ENCODE measurements at places on chromosomes 2 and 18. TPM values are rescaled to one million over a fixed set of nuclear protein-coding genes. Genes with fewer than 3 reads are reported as not detected.

Gene DSG4
- not detected for total RNA-seq

Gene VAMP5
- 89.2 TPM for total RNA-seq

Gene CBLN2
- not detected for total RNA-seq

Gene CNGA3
- total RNA-seq, result not detected

Gene ARHGEF33
- total RNA-seq, result under 0.01 TPM

Gene CEP192
- 21.1 TPM for total RNA-seq

Gene CYRIA
- total RNA-seq, result 30.6 TPM

Gene LAMA3
- total RNA-seq, result 7.0 TPM

Gene CHRNG
- not detected for total RNA-seq

Gene BOK
- total RNA-seq, result 71.7 TPM

Gene B3GNT7
- 7.2 TPM for total RNA-seq

Gene IL36B
- total RNA-seq, result not detected

Gene VAMP8
- total RNA-seq, result 5.9 TPM

Gene SKA1
- 2.9 TPM for total RNA-seq

Gene RRM2
- total RNA-seq, result 29.1 TPM

Gene ANO7
- 1.0 TPM for total RNA-seq

Gene IGFBP5
- 0.64 TPM for total RNA-seq

Gene SGO2
- total RNA-seq, result 4.7 TPM

Gene THADA
- total RNA-seq, result 18.6 TPM

Gene HOXD12
- total RNA-seq, result not detected

Gene COL3A1
- 1.4 TPM for total RNA-seq

Gene ATP9B
- total RNA-seq, result 28.4 TPM

Gene ANTXR1
- under 0.01 TPM for total RNA-seq

Gene FTCDNL1
- 0.38 TPM for total RNA-seq

Gene LRATD1
- total RNA-seq, result 7.2 TPM

Gene EPAS1
- total RNA-seq, result 109 TPM

Gene PROM2
- total RNA-seq, result 0.13 TPM

Gene GPR45
- not detected for total RNA-seq

Gene ZAP70
- 0.13 TPM for total RNA-seq

Gene UGT1A3
- total RNA-seq, result not detected

Gene TCF23
- total RNA-seq, result not detected

Gene C2orf81
- 0.13 TPM for total RNA-seq

Gene LTBP1
- total RNA-seq, result 22.1 TPM

Gene PDE11A
- under 0.01 TPM for total RNA-seq

Gene SOCS6
- total RNA-seq, result 28.7 TPM

Gene CCDC141
- total RNA-seq, result 1.5 TPM

Gene REEP1
- 15.0 TPM for total RNA-seq

Gene PNKD
- total RNA-seq, result 19.8 TPM

Gene CCDC150
- total RNA-seq, result 5.5 TPM

Gene CRYGD
- not detected for total RNA-seq

Gene NPAS2
- 7.8 TPM for total RNA-seq

Gene LIMS4
- total RNA-seq, result 20.8 TPM

Gene COL4A3
- total RNA-seq, result not detected

Gene ANKRD23
- total RNA-seq, result 1.1 TPM

Gene CD226
- 1.5 TPM for total RNA-seq

Gene ANKRD30B
- total RNA-seq, result not detected

Gene ALPP
- not detected for total RNA-seq

Gene SERPINB4
- 0.13 TPM for total RNA-seq

Gene RBMS1
- total RNA-seq, result 55.1 TPM

Gene REG3G
- not detected for total RNA-seq

Gene NMUR1
- total RNA-seq, result not detected

Gene NCKAP5
- total RNA-seq, result under 0.01 TPM

Gene CRYGB
- not detected for total RNA-seq
